A172 (cell line): ENCODE measurements at places on chromosomes 7 and 10.

GRCh38 chr7:28408960-28409715, 3.2 kb upstream of the CREB5 start:
- peak; percentile 95 for DNase-seq

DNA sequence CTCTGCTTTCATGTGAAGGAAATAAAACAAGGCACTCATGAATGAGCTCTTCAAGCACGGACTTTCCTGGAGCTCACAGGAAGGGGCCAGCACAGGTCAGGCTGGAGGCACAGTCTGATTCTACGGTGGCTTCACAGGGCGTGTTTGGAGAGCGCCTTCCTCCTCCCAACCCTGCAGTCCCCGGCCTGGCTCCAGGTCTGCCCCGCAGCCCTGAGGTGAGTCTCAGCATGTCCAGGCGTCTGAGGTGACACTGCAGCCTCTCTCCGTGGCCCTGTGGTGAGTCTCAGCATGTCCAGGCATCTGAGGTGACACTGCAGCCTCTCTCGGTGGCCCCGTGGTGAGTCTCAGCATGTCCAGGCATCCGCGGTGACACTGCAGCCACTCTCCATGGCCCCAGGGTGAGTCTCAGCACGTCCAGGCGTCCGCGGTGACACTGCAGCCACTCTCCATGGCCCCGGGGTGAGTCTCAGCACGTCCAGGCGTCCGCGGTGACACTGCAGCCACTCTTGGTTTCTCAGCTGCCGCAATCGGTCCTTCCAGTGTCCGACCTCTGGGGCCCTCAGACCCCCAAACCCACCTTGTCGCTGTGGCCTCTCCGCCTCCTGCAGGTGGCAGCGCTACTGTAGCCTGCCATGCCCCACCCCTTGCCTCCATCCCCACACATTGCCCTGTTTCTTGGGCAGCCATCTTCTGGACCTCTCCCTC, 381.7 kb downstream of the DNAJB6 start:
- DNase-seq: no peak

DNA sequence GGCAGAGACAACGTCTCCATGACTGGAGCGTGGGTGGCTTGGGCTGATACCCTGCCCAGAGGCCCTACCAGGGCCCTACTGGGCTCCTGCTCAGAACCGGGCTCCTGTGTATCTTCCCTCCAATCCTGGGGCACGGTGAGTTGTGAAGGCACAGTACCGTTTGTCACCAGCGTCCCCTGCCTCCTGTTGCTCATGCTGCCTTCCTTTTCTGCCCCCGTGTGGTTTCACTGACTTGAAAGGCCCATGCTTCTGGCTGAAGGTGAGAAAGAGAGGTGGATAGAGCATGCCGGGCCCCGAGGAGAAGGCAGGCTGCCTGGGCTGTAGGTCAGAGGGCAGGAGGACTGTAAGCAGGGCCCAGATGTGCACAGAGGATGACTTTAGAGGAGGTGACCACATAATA, 9.1 kb upstream of the DMBT1 start:
- no peak for DNase-seq

- DNase-seq: no peak
Observed at GRCh38 chr7:31083210-31083786, 31.2 kb downstream of the ADCYAP1R1 start.

DNA sequence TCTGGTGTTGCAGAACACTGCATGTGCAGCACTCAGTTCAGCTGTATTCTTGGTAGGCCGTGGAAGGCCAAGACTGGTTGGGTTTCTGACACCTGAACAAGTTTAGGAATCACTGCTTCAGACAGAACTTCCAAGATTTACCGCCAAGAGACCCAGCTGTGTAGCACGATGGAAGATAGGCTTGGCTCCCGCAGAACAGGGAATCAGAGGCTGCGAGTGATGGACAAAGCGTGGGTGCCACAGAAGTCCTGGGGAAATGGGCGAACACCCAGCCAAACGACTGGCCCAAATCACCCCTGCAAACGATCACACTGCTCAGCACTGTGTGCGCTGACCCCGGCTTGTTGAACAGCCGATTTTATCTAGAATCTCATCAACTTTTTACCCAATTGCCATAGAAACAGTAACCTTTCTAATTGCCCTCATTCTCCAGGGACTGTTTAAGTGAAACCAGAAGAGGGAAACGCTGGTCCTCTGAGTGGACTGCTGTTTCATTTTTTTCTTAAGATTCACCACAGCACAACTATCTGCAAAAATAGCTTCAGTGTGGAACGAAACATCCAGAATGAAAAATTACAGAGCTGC, 17.9 kb downstream of the ZFAND2A start:
- no peak for DNase-seq

DNA sequence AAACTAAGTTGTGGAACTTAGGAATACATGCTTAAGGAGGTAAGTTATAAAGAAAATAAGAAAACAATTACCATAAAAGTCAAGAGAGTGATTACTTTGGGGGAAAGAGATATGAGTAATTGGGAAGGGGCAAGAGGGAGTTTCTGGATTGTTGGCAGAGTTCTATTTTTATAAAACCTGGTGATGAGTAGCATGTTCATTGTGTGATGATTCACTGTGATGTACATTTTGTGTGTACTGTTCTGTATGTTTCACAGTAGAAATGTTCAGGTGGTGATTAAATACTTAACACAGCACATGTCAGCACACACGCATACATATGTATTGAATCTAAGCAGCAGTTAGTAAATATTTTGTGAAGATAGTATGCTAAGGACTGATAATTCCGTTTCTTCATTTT, 9.7 kb upstream of the OIT3 start:
- no peak for DNase-seq

DNA sequence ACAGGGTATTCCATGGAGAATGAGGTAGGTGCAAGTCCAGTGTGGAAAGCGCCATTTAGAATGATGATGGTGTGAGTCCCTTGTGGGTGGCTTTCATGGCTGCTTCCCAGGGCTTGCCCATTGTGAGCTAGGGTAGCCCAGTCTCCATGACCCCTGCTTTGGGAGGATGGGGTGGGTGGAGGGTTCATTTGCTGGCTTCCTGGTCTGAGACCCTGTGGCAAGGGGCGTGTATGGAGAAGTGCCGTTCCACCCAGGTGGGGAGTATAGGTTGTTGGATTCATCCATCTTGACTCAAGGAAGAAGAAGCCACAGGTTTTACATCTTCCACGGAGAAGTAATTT, 27.7 kb downstream of the CCM2 start:
- DNase-seq: no peak

DNA sequence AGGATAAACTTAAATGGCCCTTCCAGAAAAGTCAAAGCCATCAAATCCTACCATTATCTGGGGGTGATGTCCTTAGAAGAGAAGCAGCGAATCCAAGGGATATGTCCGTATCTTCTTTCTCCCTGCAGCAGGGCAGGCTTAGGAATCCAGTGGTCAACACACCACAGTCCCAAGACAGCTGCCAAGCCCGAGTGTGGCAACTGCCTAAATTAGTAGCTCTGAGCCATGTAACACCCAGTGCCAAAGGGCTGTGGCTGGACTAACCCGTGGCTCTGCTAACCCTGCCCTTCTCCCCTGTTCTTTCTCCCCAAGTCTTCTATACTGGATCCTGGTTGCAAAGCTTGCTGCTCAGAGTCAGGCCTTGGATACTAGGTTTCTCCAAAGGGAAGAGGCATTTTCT, 74.8 kb downstream of the CDK1 start:
- DNase-seq: no peak

DNA sequence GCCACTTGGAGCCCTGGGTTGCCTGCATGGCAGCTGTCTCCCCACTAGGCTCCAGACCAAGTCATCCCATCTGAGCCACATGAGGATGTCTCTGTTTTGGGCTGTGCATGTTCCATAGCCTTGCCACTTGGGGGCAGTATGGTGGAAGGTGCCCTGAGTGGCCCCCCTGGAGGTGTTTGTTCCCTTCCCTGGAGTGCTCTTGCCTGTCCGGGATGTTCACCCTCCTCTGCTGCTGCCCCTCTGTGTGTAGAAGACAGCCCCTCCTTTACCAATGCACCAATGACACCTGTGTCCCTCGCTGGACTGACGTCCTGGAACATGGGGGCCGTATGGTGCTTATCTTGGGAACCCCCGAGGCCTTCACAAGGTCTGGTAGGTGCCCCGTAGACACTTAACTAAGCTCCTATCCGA, 100.2 kb downstream of the ACTR3B start:
- DNase-seq: peak; percentile 10

DNA sequence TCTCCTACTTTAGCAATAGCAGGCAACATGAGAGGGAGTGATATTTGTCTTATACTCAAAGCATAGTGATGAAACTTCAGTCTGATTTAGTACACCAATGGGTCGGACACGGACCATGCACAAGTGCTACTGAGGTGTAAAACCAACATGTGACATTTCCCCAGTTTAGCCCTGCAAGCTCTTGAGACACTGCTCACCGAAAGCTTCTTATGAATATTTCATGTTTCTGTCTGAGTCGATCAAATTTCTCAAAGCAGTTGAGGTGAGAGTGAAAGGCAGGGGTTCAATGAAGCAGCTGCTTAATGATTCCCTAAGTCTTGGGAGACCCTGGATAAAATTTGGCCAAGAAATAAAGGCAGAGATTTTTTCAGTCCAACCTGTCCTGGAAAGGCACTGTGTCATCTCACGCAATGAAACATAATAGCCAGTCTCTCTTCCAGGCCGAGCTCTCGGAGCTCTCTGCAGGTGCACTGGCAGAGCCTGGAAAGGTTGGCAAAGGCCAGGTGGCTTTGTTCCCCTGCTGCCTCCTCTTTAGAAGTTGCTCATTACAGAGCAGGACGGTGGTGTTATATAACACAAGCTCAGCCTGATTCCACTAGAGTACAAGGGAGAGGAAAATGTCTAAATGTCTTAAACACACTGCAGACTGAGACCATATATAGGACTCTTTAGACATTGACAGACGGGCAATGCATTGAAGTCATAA, 33.9 kb upstream of the XPNPEP1 start:
- DNase-seq: no peak

- peak; percentile 25 for DNase-seq
Observed at GRCh38 chr10:106559442-106559841, 605.1 kb downstream of the SORCS1 start.

- DNase-seq: peak; percentile 57
Observed at GRCh38 chr7:6175645-6176044, 96.8 kb downstream of the CYTH3 start.

- no peak for DNase-seq
Observed at GRCh38 chr7:4015996-4016395, 666.1 kb upstream of the FOXK1 start.

- DNase-seq: peak; percentile 35
Observed at GRCh38 chr7:2864204-2864985, 20.3 kb upstream of the GNA12 start.
